Stimulated activated CD4-positive, alpha-beta T cell treated with anti-CD3 and anti-CD28 coated beads, Interleukin-2, amount 100 ng/mL, for 4 hours (primary cell): ENCODE measurements at places on chromosomes 13 and 19.

- no peak for DNase-seq
Observed at GRCh38 chr13:39144941-39145533, 106.8 kb downstream of the NHLRC3 start.

GRCh38 chr13:84784443-84785153 lies 902.3 kb upstream of the SLITRK1 start:
- no peak for DNase-seq

DNA sequence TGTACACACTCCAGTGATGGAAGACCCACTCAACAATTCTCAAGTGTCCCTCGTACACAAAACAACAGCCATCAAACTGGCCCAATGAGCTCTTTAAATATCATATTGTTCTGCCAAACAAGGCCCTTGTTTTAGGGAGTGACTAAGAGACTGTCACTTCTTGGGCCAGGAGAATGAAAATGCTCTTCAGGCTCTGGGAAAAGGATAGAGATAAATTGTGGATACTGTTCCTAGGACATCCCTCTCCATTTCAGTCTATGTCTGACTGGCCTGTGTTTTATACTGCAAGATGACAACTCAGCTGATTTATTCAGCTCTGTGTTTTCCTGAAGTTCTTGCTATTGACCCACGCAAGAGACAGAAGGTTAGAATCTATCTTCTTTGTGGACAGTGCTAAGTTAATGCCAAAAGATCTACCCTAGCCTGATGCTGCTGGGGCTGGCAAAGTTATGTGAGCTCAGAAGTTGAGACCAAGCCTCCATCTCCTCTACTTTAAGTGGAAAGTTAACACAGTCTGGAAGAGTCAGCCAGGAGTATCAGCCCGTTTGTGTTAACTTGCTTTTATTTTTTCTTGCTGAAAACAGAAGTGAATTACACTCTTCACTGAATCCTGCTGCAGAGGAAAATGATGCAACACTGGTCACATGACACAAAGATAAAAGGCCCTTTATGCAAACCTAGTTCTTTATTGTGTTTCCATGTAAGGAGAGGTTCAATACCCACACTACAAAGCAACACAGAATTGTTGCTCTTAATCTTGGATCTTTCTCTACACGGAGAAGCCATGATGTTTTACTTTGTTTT lies 14.6 kb downstream of the FRY start:
- no peak for DNase-seq

GRCh38 chr19:54916822-54917221 lies 10.9 kb downstream of the NCR1 start:
- no peak for DNase-seq
